ENCODE measurements at places on chromosomes 12 and 14.

GRCh38 chr14:91378930-91379578, 38.6 kb downstream of the CCDC88C start:
- no peak for DNase-seq

DNA sequence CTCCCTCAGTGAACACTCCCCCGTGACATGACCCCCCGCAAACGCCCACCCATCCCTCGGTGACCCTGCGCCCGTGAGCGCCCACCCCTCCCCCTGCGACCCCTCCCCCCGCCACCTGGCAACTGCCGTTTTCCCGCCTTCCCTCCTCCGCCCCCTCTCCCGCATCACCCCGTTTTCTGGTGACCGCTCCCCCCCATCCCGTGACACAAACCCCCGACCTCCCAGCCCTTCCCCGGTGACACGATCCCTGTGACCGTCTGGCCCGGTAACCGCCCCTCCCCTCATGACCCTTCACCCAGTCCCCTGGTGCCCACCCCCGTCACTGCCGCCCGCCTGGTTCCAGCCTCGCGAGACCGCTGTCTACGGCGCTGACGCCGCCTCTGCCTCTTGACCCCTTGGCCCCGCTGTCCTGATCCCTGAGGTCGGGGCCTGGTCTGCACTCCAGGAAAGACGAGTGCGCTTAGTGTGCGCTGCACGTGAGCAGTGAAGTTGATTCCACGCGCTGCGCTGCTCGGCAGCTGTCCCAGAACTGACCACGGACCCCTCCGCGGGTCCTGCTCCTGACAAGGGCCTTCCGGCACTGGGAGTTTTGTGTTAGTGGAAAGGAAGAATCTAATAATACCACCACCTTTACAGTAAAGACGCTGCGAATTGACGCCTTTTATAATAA, 59.4 kb downstream of the DDX51 start:
- DNase-seq = peak; percentile 40

- DNase-seq = no peak
Observed at GRCh38 chr14:24556756-24557155, 19.3 kb downstream of the CTSG start.

- no peak for DNase-seq
Observed at GRCh38 chr12:132027636-132028035, 77.9 kb downstream of the EP400 start.

- peak; percentile 55 for DNase-seq
Observed at GRCh38 chr12:132222096-132222807, 78.0 kb downstream of the NOC4L start.

- no peak for DNase-seq
Observed at GRCh38 chr12:124730455-124730932, 133.2 kb downstream of the SCARB1 start.

DNA sequence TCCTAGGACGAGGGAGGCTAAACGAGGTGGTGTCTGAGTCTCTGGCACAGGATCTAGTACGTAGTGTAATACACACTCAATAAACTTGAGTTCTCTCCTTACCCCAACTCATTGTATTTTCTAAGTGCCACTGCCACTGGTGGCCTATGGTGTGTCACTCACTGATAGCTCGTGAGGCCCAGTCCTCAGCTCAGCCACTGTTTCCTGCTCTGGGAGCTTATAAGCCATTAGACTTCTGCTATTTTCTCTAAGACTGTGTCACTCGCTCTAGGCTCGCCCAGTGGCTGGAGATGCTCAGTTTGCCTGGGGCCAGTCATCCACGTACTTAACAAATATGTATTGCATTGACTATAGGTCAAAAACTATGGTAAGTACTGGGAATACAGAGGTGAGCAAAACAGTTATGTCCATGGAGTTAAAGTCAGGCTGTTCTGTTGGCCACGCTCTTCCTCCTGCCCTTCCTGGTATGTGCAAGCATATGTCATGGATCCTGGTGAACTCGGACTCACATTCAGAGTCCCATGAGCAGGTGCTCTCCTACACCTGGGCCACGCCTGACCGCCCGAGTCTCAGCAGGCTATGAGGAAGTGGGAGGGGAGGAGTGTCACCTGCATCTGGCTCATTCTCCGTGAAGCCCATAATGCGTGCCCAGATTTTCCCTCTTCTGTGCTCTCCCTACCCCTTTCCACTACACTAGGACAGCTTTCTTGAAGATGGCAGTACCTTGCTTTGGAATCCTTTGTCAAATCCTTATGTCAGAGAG, 41.6 kb downstream of the DEGS2 start:
- DNase-seq = no peak

DNA sequence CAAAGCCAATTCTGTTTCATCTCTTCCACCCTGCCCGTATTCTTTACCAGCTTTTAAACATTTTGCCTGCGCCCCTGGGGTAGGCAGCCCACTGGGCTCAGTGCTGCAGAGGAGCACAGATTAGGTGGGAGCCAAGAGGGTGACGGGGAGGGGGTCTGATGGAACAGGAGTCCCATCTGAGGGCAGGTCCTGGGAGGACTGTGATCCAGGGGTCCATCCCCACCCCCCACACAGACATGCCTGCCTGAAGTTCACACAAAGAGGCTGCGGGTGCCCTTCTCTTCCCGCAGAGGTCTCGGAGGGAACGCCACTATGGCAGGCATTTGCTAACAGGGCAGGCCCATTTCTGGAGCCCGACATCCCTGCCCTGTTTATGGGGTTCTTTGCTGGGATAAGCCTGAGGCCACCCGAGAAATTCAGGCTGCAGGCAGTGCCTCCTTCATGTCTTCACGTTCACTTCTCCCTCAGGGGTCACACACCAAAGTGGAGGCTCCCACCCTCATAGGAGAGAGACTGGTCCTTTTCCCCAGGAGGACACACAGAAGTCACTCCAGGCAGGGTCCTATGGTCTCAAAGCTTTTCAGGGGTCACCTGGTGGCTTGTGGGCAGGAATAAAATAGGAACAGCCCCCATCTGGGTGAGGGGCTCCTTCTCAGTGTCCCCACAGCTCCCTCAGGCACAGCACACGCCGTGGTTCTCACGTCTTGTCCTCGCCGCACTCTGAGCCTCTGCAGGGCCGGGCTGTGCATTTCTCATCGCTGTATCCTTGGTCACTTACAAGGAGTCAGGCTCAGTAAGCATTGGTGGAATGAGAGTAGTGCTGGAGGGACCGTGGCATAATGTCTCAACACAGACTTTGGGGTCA, 12.9 kb downstream of the VASH1 start:
- no peak for DNase-seq

GRCh38 chr12:13576935-13577500, 380.5 kb downstream of the EMP1 start:
- DNase-seq = no peak

DNA sequence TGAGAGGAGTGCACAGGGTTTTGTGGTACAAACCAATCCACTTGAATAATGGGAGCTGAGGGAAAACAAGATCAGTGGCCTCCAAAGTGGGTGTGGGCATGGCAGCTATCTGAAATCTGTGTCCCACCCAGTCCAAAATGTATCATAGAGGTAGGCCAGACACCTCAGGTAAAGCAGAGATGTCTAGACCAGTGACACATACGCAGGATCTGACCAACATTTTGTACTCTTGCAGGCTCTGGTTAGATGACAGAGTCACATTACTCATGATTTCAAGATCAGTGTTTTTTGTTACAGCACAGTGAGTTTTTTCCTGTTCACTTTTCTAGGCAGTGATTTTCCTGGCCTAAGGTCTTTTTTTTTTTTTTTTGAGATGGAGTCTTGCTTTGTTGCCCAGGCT, 211.8 kb downstream of the PCNX1 start:
- DNase-seq = peak; percentile 44

DNA sequence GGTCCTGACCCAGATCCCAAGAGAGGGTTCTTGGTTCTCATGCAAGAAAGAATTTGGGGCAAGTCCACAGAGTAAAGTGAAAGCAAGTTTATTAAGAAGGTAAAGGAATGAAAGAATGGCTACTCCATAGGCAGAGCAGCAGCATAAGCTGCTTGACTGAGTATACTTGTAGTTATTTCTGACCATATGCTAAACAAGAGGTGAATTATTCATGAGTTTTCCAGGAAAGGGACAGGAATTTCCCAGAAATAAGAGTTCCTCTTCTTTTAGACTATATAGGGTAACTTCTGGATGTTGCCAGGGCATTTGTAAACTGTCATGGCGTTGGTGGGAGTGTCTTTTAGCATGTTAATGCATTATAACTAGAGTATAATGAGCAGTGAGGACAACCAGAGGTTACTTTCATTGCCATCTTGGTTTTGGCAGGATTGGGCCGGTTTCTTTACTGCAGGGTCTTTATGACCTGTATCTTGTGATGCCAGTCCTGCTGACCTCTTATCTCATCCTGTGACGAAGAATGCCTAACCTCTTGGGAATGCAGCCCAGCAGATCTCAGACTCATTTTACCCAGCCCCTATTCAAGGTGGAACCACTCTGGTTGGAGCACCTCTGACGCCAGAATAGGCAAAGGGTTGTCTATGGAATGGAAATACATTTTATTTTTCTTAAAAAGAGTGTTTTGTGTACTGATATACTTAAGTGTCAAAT, 113.8 kb downstream of the OTOGL start:
- no peak for DNase-seq

GRCh38 chr12:29389295-29389919, 8.4 kb upstream of the ERGIC2 start:
- DNase-seq = no peak

- DNase-seq = no peak
Observed at GRCh38 chr14:27050208-27050607, 452.4 kb upstream of the NOVA1 start.

DNA sequence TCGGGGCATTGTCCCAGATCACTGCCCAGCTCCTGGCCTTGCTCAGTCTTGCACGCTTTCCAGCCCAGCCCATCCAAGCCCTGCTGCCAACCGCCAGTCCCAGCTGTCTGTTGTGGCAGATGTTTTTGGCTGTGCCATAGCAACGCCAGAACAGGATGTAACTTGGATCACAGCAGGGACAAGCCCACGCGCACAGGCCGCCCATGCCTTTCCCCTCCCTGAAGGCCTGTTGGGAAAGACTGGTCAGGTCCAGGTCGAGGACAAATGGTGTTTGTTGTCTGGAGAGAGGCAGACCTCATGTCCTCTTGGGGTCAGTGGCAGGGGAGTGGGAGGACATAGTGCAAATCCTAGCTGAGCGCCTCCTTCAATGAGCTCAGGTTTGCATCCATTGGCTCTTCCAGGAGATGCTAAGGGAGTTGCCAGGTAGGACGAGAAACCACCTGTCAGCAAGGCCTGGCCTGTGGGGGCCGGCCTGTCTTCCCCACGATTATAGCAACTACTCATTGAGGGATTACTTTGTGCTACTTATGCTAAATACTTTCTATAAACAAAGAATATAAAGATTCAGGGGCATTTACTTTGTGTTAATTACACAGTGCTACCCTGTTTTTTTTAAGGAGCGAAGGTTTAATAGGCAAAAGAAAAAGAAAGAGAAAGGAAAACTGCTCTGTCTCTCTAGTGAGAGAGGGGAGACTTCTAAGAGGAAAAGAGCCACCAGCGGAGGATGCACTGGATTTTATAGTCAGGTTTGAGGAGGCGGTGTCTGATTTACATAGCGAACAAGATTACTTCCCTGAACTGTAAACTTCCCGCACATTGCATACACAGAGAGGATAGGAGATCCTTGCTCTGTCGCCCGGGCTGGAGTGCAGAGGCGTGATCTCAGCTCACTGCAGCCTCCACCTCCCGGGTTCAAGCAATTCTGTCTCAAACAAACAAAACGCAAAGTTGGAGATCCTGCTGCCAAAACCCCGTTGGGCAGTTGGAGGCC, 42.8 kb upstream of the CORO1C start:
- DNase-seq = peak; percentile 71

All from fibroblast of skin of back (primary cell).